ENCODE measurements at places on chromosomes 6 and 20. TPM values are rescaled to one million over a fixed set of nuclear protein-coding genes. Genes with fewer than 3 reads are reported as not detected.

Gene THEMIS
- 5.6 TPM for total RNA-seq

Gene HLA-DPB1
- 94.8 TPM for total RNA-seq

Gene COX4I2
- total RNA-seq = 2.5 TPM

Gene PSMB8
- total RNA-seq = 31.9 TPM

- DNase-seq = no peak
Measured at GRCh38 chr6:1952740-1953360, 292.6 kb downstream of the GMDS start.

DNA sequence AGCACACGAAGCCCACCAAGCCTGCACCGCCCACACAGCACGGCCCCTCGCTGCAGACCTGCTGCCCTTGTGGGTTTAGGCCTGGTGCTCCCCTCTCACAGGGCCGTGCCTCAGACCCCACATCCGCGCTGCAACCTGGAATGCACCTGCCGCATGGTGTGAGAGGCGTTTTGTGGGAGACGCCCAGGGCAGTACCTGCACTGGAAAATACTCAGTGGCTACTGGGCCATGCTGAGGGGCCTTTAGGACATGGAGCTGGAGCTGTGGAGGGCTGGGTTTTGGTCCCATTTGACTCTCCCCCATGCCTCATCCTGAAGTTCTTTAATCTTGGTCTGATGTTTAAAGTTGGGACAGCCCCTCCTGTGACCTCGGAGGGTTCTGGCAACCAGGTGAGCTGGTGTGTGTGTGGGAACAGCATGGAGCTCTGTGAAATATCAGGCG lies 116.3 kb downstream of the ERMARD start:
- peak; percentile 82 for DNase-seq

DNA sequence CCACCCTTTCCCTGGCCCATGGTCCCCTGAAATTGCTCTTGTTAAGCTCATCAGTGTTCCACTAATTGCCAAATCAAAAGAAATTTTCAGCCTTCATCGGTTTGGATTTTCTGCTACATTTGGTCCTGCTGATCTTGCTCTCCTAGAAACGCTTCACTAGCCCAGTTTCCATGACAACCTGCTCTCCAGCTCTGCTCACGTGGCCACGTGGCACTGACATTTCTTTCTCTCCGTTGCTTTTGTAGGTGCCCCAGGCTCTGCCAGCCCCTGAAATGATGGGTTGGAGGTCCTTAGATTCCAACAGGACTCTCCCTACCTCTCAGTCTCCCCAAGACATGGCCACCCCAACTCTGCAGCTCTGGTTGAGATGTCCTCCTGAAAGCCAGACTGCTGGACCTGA lies 45.8 kb upstream of the NNAT start:
- DNase-seq = no peak

DNA sequence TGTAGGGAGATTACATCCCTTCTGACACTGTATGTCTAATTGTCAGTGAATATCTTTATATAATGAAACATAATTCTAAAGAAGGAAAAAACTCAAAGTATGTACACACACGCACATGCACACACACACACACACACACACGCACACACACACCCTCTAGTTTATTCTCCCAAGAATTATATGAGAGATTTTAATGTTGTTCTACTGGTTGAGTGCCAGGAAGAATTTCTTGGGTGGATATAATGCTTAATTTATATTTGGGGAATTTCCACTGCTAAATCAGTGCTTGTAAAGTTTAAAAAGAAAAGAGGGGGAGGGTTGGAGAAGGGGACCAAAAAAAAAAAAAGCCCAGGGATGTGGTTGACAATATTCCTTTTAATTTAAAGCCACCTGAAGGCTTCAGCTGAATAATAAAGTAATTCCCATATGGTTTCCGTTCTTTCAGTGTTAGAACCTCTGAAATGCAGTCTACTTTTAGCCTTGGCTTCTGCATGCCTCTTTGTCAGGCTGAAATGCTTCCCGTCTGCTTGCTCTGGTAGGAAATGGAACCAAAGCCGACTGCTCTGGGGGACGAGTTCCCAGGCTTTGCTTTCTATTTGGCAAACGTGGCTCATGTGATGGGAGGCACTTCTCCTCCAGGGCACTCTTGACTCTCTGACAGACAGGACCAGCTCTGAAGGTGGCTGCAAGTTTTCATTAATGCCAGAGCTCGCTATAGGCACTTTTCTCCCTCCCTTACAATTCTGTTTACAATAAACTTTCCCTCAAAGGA lies 225.4 kb downstream of the PRL start:
- DNase-seq = no peak

GRCh38 chr6:79571030-79571367 lies 33.8 kb upstream of the LCA5 start:
- DNase-seq = no peak

DNA sequence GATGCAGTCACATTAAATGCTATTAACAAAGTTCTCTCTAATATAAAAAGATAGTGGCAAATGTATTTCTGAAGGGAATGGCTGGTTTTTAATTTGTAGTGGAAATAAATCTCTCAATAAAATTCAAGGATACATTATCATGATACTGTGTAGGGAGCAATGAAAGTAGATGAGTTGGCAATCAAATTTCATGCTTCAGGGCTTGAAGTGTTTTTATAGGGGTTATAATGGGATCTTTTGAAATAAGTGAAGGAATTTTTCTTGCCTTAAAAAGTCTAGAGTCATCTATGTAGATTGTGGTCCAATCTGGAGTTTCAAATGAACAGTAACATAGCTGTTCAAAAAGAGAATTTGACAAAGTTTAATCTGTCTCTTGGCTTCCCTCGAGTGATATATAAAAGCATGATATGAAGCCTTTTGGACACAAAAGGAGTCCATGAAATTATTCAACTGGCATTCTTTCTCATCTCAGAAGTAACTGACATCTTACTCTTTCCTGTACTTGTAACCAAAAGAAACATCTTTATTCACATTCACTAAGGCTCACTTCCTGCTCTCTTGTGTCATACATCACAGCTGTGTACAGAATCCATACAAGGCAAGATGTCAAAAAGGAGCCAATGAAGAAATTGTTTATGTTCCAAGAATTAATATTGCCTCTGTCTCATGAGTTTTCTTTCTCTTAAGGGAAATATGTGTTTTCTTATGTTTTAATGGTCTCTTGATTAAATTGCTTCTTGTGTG lies 591.0 kb upstream of the GJE1 start:
- DNase-seq = no peak

DNA sequence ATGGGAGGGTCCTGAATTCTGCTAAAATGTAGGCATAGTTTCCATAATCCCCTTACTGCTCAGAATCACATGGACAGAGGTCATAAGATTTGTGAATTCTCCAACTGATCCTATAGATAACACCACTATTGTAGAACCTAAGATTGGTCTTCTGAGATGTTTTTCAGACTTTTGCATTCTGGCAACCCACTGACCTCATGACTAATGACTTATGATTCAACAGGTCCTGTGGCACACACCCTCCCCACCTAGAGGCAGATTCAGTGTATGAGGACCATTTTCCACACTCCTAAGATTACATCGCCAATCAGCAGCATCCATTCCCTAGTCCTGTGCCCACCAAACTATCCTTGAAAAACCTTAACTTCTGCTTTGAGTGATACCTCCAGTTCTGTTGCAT lies 207.2 kb downstream of the BTBD9 start:
- DNase-seq = no peak

GRCh38 chr20:38872491-38873049 lies 53.6 kb upstream of the FAM83D start:
- no peak for DNase-seq

GRCh38 chr6:8343600-8343999 lies 91.7 kb downstream of the SLC35B3 start:
- no peak for DNase-seq

GRCh38 chr6:134950482-134950881 lies 581 bp upstream of the ALDH8A1 start:
- no peak for DNase-seq
